ENCODE measurements at places on chromosomes 2 and 18. TPM values are rescaled to one million over a fixed set of nuclear protein-coding genes. Genes with fewer than 3 reads are reported as not detected.

GRCh38 chr2:12773586-12774394, 57.1 kb downstream of the TRIB2 start:
- H3K4me1 ChIP-seq = no peaks in the 10 kb centered on the region
- no peaks in the 10 kb centered on the region for H3K36me3 ChIP-seq
- no peak overlapping the region for H3K4me3 ChIP-seq
- peaks cover 2% of the 10 kb centered on the region for H3K27me3 ChIP-seq
- no peak for DNase-seq
- H3K27ac ChIP-seq = no peak overlapping the region

- no peak overlapping the region for H3K4me3 ChIP-seq
- H3K27ac ChIP-seq = no peak overlapping the region
- no peaks in the 10 kb centered on the region for H3K27me3 ChIP-seq
- no peaks in the 10 kb centered on the region for H3K4me1 ChIP-seq
- no peaks in the 10 kb centered on the region for H3K36me3 ChIP-seq
- DNase-seq = no peak
Measured at GRCh38 chr2:95262896-95263542, 11.2 kb upstream of the PROM2 start.

DNA sequence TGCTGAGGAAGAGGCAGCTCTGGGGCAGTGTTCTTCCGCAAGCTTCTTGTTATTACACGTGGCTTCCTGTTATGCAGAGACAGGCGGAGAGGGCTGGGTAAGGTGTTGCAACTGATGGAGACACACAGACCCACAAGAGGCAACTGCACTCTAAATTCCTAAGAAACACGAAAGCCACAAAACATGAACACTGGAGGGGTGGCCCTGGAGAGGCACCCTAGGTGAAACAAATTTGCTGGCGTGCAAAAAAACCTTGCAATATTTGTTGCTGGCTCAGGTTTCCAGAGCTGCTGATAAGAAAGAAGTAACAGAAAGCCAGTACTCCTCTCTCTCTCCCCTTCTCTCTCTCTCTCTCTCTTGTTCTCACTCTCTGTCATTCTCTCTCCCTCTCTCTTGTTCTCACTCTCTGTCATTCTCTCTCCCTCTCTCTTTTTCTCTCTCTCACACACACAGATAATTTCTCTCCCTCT, 31.8 kb downstream of the ARHGAP25 start:
- no peaks in the 10 kb centered on the region for H3K36me3 ChIP-seq
- peaks cover 2% of the 10 kb centered on the region for H3K4me1 ChIP-seq
- H3K27ac ChIP-seq = no peak overlapping the region
- no peak overlapping the region for H3K4me3 ChIP-seq
- no peaks in the 10 kb centered on the region for H3K27me3 ChIP-seq

- H3K36me3 ChIP-seq = no peaks in the 10 kb centered on the region
- no peak overlapping the region for H3K4me3 ChIP-seq
- H3K27me3 ChIP-seq = no peaks in the 10 kb centered on the region
- H3K27ac ChIP-seq = no peak overlapping the region
Measured at GRCh38 chr18:24342347-24342746, 55.3 kb downstream of the OSBPL1A start.

DNA sequence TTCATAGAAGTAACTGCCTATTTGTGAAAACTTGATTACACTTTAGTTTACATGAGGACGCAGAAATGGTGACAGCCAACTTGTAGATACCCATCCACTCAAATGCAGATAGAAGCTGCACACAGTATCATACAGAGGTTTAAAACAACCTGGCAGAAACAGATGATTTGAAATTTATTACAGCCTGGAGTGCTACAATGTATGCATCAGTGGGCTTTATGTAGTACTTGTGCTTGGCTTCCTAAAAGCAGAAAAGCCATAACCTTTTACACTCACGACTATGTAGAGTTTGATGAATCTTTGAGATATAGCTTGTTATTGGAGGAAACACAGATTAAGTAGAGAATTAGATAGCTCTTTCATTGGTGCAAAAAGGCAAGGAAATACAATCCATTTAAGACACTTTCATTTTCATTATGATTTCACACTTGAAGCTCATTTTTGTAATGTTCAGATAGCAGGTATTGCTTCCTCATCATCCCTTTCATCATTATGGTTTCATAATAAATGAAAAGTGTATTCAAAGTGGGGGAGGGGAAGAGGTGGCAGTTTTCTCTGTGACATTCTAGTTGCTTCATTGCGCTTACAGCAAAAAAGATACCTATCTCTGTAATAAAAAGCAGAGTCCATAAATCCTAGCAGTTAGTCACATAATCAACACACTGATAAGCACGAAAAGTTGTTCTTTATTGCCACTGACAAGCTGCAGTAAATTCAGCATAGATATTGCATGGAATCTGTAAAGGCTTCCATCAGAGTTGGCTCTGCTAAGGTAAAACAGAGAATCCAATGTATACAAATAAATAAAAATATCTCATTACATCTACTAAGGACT, 789.8 kb upstream of the FSHR start:
- no peaks in the 10 kb centered on the region for H3K4me1 ChIP-seq
- H3K27ac ChIP-seq = no peak overlapping the region
- DNase-seq = no peak
- no peak overlapping the region for H3K4me3 ChIP-seq
- H3K27me3 ChIP-seq = no peaks in the 10 kb centered on the region
- no peaks in the 10 kb centered on the region for H3K36me3 ChIP-seq

- H3K27me3 ChIP-seq = no peaks in the 10 kb centered on the region
- no peaks in the 10 kb centered on the region for H3K36me3 ChIP-seq
- DNase-seq = no peak
- no peaks in the 10 kb centered on the region for H3K4me1 ChIP-seq
Measured at GRCh38 chr18:38318416-38318815, 752.8 kb upstream of the CELF4 start.

GRCh38 chr2:186751790-186752189, 57.9 kb downstream of the FAM171B start:
- H3K27ac ChIP-seq = no peak overlapping the region
- no peaks in the 10 kb centered on the region for H3K36me3 ChIP-seq
- DNase-seq = no peak

DNA sequence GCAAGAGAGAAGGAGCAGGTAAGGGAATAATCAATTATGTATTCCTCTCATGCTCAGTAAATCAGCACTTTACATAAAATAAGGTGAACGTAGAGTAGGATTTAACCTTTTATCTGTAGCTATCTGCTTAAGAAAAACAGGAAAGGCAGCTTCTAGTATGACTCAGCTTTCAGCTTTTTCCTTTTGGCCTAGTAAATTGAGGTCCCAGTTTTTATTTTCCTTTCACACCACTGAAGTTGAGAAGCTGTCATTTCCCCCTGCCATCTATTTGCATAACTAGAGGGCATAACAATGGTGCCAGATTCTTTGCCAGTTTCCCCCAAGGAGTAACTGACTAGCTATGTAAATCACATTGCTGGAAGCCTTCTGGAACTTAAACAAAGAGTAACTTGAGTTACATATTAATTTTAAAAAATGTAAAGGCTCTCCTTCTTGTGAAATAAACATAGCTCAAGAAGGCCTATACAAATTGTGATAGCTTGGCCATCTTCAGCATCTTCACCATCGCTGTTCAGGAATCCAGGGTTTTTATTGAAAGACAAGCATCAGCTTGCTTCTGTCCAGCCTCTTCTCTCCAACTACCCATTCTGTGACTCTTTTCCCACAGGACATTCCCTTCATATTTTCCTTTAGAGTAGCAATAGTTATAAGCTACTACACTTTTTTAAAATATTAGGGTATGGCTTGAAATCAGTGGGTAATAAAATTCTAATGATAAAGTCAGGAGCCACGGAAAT, 97.0 kb downstream of the KYNU start:
- H3K4me1 ChIP-seq = no peaks in the 10 kb centered on the region
- no peak for DNase-seq
- no peaks in the 10 kb centered on the region for H3K36me3 ChIP-seq

GRCh38 chr18:2336690-2337392, 234.5 kb downstream of the METTL4 start:
- no peaks in the 10 kb centered on the region for H3K36me3 ChIP-seq
- H3K27me3 ChIP-seq = no peaks in the 10 kb centered on the region
- no peaks in the 10 kb centered on the region for H3K4me1 ChIP-seq
- H3K27ac ChIP-seq = no peak overlapping the region

DNA sequence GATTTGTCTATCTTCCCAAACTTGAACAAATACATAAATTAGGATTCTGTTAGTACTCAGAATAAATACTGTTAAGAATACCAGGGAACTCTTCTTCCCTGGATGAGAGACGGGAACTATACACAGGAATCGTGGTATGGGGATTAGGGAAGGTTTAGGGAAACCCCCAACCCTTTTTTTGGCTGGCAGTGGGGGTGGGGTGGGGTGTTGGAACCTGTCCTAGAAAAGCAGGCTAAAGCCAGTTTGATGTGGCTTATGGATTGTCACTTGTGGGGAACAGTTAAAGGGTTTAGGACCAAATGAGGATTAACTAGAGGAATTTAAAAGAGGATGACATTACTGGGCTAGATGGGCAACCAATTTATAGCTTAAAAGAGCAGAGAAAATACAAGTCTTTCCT, 1.8 kb downstream of the SLC4A10 start:
- no peak overlapping the region for H3K4me3 ChIP-seq
- H3K36me3 ChIP-seq = no peaks in the 10 kb centered on the region
- H3K27me3 ChIP-seq = no peaks in the 10 kb centered on the region

GRCh38 chr2:40287773-40288172, 164.1 kb downstream of the SLC8A1 start:
- no peaks in the 10 kb centered on the region for H3K36me3 ChIP-seq
- H3K4me1 ChIP-seq = peaks cover 2% of the 10 kb centered on the region
- no peak overlapping the region for H3K27ac ChIP-seq

GRCh38 chr2:10326151-10326616, 23.5 kb downstream of the HPCAL1 start:
- no peaks in the 10 kb centered on the region for H3K36me3 ChIP-seq
- H3K27ac ChIP-seq = no peak overlapping the region
- no peaks in the 10 kb centered on the region for H3K27me3 ChIP-seq

- no peaks in the 10 kb centered on the region for H3K27me3 ChIP-seq
- no peaks in the 10 kb centered on the region for H3K4me1 ChIP-seq
- no peak overlapping the region for H3K27ac ChIP-seq
- H3K4me3 ChIP-seq = no peak overlapping the region
Measured at GRCh38 chr2:191916826-191917225, 69.9 kb upstream of the CAVIN2 start.

DNA sequence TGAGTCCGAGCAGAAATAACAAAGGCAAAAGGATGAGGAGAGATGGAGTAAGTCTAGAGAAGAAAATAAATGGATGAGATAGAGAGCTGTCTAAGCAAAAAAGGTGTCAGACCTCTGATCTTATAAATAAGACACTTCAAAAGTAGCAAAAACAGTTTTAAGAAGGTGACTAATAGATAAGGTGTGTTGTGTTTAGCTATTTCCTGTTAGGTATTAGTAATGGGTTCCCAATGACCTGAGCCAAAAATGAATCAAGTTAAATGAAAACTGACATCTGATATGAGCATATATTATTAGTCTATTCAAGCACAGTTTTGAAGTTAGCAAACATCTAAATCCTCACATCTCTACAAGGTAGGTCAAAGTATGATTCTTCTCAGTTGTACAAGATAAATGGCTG, 10.6 kb downstream of the SUPT7L start:
- no peaks in the 10 kb centered on the region for H3K4me1 ChIP-seq
- H3K27ac ChIP-seq = no peak overlapping the region
- no peak overlapping the region for H3K4me3 ChIP-seq

DNA sequence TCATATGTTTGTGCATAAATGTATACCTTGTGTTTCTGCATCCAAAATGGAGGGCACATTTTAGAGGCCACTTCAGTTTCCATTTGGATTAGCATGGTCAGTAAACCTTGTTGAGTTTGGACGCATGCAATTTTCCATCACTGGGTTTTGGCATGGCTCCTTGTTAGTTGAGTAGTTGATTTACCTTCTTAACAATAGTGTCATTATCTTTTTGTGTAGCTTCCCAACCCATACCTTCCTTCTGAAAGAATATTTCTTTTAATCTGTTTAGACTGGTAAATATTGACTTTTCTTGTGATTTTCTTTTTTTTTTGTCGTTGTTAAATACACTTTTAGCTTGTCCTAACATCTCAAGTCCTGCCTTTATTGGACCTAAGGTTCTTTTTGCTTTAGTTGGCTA, 15.5 kb downstream of the RPIA start:
- no peak overlapping the region for H3K4me3 ChIP-seq
- H3K27ac ChIP-seq = no peak overlapping the region
- no peaks in the 10 kb centered on the region for H3K4me1 ChIP-seq
- H3K36me3 ChIP-seq = no peaks in the 10 kb centered on the region

DNA sequence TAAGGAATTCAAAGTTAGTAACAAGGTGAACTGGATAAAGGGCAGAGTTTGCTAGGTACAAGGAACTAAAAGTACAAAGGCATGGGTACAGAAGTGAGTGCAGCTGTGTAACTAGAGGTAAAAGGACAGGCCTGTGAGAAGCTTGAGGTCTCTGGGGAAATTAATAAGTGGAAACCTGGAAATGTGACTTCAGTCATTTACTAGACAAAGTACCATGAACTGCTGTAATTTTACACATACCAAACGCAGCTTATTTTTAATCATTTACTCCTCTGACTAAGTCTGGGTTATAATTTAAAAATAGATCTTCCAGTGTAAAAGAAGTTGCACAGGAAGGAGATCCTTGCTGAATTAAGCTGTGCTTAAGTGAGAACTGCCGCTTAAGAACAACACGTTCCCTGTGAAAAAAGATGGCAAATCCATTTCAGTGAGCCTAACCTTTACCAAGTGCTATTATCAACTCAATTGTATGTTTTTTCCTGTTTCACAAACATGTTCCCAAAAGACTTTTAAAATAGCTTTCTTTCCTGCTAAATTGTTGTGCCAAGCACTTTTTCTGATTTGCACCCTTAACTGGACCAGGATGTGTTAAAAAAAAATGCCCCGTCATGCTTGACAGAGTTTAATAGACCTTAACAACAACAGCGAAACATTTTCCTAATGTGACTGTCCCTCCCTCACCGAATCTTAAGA, 44.3 kb downstream of the CALCRL start:
- DNase-seq = no peak
- no peaks in the 10 kb centered on the region for H3K36me3 ChIP-seq
- H3K27ac ChIP-seq = no peak overlapping the region
- peak overlapping the region; percentile 54 for H3K4me3 ChIP-seq

The MC5R gene
- not detected for polyA plus RNA-seq

The DLGAP1 gene
- polyA plus RNA-seq = 1.1 TPM

The RAX gene
- polyA plus RNA-seq = not detected

The SUMO1 gene
- polyA plus RNA-seq = 161 TPM

The ATL2 gene
- 7.5 TPM for polyA plus RNA-seq

The MAL gene
- polyA plus RNA-seq = 0.49 TPM

The AFF3 gene
- 0.41 TPM for polyA plus RNA-seq

The SAG gene
- polyA plus RNA-seq = not detected

The SIX3 gene
- polyA plus RNA-seq = not detected

The ITGA6 gene
- polyA plus RNA-seq = 4.0 TPM

The FAP gene
- 19.2 TPM for polyA plus RNA-seq

The CD8B2 gene
- not detected for polyA plus RNA-seq

The ZSWIM2 gene
- not detected for polyA plus RNA-seq

Measured in aorta (tissue), 5 donors.